ENCODE measurements at places on chromosomes 2 and 18.

DNA sequence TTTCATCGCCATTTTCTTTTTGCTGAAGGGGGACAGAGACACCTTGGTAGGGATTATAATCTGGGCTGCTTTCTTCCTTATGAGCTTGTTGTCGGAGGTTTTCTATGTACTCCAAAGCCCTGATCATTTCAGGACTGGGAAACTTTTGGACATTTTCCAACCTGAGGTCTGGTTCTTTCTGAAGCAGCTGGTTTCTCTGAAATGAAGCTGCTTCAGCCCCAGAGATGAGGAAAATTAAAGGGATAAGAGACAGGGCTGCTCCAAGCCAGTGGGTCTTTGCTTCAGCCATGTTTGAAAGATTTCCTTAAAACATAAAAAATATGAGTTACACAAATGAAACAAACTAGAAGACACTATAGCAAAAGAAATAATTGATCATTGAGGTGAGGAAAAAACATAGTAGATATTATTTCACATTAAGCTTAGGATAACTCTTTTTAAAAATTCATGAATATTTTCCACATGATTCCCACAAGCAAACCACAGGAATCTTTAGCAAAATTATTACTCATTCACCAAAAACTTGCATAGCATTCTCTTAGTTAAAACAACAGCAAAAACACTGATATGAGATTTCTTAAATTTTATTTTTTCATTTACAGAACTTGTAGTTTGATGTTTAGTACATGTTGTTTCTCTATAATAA is 3.0 kb downstream of the SCG2 start:
- DNase-seq, result no peak

GRCh38 chr2:33033606-33034081 is 86.9 kb downstream of the LTBP1 start:
- no peak for DNase-seq

- DNase-seq, result no peak
These were observed 302.0 kb upstream of the ETAA1 start for GRCh38 chr2:67095121-67095520.

- DNase-seq, result no peak
These were observed 1185.6 kb upstream of the CELF4 start for GRCh38 chr18:38751211-38751610.

DNA sequence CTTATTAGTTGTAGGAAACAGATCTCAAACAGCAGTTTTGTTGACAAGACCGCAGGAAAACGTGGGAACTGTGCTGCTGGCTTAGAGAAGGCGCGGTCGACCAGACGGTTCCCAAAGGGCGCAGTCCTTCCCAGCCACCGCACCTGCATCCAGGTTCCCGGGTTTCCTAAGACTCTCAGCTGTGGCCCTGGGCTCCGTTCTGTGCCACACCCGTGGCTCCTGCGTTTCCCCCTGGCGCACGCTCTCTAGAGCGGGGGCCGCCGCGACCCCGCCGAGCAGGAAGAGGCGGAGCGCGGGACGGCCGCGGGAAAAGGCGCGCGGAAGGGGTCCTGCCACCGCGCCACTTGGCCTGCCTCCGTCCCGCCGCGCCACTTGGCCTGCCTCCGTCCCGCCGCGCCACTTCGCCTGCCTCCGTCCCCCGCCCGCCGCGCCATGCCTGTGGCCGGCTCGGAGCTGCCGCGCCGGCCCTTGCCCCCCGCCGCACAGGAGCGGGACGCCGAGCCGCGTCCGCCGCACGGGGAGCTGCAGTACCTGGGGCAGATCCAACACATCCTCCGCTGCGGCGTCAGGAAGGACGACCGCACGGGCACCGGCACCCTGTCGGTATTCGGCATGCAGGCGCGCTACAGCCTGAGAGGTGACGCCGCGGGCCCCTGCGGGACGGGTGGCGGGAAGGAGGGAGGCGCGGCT is at the start of gene TYMS:
Gene TYMS (plus strand): TSS at position 343 of the 690 bp plus-strand sequence. CDS start 90 bp downstream, at position 433.
- peak; percentile 19 for DNase-seq

DNA sequence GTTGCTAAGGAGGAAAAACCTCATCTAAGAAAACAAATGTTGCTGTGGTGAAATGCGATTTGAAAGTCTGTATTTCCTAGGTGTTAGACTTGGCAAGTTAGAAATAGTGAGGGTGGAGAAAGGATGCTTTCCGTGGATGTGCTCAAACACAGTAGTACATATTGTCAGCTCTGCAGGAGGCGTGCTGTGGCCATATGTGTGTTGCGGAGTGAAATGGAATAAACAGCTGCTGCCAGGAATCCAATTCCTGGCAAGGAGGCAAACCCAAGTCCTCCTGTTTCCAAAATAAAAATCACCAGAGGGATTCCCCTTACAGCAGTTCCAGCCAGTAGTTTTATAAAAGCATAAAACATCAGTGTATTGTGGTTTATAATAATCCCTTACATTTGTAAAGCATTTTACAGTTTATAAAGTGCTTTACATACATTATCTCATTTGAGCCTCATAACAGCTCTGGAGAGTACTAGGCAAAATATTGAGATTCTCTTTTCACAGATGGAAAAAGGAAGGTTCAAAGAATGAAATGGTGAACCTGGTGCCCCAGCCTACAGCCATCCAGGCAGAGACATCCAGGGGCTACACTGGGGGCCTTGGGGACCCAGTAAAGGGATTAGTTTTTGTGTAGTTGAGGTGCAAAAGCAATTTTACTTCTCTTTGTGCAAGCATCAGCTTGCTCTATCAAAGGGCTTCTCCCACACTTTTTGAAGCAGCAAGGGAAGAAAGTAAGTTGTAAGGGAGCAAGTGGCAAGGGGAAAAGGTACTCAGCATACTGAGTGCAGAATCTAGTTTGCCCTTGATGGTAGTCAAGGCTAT is 206.0 kb downstream of the AGPS start:
- DNase-seq, result no peak

GRCh38 chr2:219775506-219775905 is 148.1 kb downstream of the SLC4A3 start:
- no peak for DNase-seq

GRCh38 chr2:64404002-64404731 is 49.8 kb upstream of the LGALSL start:
- DNase-seq, result no peak

DNA sequence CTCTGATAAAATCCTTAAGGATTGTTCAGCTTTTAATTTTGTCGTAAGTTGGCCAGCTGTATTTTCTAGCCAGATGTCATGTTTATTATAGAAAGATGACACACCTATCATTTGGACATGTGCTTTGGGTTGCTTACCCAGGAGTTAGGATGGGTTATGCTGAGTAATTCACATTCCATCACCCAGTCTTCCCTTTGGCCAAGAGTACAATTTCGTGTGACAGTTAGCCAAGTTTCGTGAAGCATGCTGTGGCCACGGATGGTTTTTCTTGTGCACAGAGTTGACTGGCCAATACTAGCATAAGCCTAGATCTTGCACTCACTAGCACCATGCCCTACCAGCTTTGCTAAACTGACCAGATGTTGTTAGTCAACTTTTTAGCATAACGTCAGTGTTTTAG is 5.8 kb downstream of the MAPRE3 start:
- no peak for DNase-seq

GRCh38 chr2:174058026-174058425 is 92.9 kb upstream of the SP3 start:
- DNase-seq, result no peak

DNA sequence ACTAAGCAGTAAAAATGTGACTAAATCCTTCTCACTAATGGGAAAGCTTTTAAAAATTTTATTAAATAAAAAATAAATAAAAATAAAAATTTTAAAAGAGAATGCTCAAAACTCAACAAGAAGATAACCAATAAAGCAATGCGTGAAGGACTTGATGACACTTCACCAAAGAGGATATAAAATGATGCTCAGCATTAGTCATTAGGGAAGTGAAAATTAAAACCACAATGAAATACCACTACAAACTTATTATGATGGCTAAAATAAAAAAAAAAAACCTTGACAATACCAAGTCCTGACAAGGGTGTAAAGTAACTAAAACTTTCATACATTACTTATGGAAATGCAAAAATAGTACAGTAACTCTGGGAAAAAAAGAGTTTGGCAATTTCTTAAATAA is 3.3 kb upstream of the WDR75 start:
- no peak for DNase-seq

GRCh38 chr2:217657252-217657651 is 345.5 kb downstream of the TNS1 start:
- DNase-seq, result no peak

DNA sequence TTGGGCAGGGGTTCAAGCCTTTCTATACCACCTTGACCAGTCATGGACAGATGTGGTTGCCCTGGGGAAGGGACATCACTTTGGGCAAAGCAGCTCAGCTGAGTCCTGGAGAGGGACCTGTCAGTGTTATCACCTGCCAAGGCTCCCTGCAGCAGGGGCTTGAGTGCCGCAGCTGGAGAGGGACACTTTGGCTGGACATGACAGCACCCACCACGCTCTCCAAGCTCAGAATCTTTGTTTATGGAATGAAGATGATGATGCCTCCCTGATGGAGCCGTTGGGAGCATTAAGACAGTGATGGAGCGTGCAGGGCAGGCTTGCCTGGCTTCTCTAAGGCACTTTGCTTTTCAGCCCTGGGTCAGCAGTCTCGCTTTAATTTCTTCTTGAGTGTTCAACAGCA is 4.3 kb upstream of the TFCP2L1 start:
- no peak for DNase-seq

GRCh38 chr18:61892683-61893308 is at the start of gene RNF152:
RNF152 (minus strand) TSS chr18:61893007; CDS start chr18:61816463, 76,544 bp downstream.
- peak; percentile 40 for DNase-seq

GRCh38 chr2:191571163-191571769 is 106.7 kb upstream of the NABP1 start:
- DNase-seq, result no peak

Data from stimulated activated naive CD4-positive, alpha-beta T cell treated with Interleukin-2 at 50 U/mL for 16 hours (primary cell).